Ovary (tissue), 10 donors: ENCODE measurements at places on chromosomes 6 and 20. TPM values are rescaled to one million over a fixed set of nuclear protein-coding genes. Genes with fewer than 3 reads are reported as not detected.
A peak's percentile ranks its signal among the peaks of the same experiment; 100 is the strongest.

HLA-DRA gene
- 148 TPM for total RNA-seq

SLC32A1 gene
- total RNA-seq = not detected

KHDC1L gene
- not detected for total RNA-seq

DNA sequence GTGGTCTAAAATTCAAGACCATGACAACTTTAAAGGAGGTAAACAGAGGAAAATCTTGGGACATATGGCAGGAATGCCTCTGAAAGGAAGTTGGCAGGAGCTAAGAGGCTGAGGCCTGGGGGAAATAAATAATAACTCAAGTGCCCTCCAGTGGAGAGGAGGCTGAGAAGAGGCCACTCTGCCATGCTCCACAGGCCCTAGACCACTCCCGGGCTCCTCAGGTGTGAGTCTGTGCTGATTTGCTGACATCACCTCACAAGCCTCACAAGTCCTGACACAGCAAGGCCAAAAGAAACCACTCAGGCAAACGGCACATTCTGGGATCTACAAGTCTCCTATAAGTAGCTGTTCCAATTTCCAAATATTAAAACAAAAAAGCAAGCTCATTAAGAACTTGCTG is 91.0 kb upstream of the RIPOR2 start:
- no peak overlapping the region for H3K27ac ChIP-seq
- H3K27me3 ChIP-seq = no peaks in the 10 kb centered on the region
- no peak for DNase-seq
- no peak overlapping the region for H3K4me3 ChIP-seq
- H3K4me1 ChIP-seq = no peaks in the 10 kb centered on the region

DNA sequence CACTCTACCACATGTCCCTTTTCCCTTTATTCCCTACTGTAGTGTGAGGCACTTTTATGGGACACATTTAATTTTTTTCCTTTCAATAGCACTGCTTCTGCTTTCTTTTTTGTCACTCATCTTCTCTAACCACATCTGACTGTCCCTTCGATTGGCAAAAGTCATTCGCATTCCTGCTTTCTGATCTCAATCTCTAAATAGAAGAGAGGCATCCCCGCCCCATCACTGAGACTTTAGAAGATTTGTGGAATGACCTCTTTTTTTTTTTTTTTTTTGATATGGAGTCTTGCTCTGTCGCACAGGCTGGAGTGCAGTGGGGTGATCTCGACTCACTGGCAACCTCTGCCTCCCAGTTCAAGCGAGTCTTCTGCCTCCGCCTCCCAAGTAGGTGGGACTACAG is 9.1 kb downstream of the ZNF292 start:
- DNase-seq = no peak
- no peaks in the 10 kb centered on the region for H3K36me3 ChIP-seq
- no peak overlapping the region for H3K4me3 ChIP-seq
- H3K4me1 ChIP-seq = peaks cover 10% of the 10 kb centered on the region
- no peaks in the 10 kb centered on the region for H3K27me3 ChIP-seq

DDX43 gene
- total RNA-seq = 2.2 TPM

ZNF311 gene
- total RNA-seq = 1.4 TPM

PTGIS gene
- total RNA-seq = 104 TPM

SLC17A2 gene
- total RNA-seq = not detected

DNA sequence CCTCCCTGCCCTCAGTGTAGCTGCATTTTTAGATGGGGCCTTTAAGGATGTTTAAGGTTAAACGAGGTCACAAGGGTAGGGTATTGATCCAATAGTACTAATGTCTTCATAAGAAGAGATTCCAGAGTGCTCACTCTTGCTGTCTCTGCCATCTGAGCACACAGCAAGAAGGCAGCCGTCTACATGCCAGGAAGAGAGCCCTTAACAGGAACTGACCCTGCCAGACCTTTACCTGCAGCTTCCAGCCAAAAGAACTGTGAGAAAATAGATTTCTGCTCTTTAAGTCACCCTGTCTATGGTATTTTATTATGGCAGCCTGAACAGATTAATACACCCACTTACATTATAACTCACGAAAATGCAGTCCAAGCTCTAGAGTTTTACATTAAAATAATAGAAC is 685.3 kb upstream of the MARCKS start:
- DNase-seq = no peak
- H3K36me3 ChIP-seq = no peaks in the 10 kb centered on the region
- no peaks in the 10 kb centered on the region for H3K27me3 ChIP-seq
- H3K4me3 ChIP-seq = no peak overlapping the region

ZNF341 gene
- total RNA-seq = 1.5 TPM

DNA sequence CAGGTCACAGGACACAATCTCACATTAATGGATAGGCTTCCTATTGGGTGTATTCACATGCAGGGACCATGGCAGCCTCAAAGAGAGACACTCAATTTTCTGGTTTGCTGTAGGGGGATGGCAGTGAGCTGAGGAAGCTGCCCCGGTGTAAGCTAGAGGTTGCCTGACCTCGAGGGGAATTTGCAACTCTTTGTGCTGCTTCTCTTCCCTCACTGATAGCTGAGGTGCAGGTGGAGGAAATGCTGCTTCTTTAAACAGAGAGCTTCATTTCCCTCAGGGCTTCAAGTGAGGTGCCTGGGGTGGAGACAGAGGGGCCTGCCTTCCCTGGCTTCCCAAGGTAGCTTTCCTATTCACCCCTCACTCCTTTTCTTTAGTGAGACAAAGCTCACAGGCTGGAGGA is 151.9 kb downstream of the CD83 start:
- no peak overlapping the region for H3K4me3 ChIP-seq
- no peak for DNase-seq
- H3K27ac ChIP-seq = no peak overlapping the region

DNA sequence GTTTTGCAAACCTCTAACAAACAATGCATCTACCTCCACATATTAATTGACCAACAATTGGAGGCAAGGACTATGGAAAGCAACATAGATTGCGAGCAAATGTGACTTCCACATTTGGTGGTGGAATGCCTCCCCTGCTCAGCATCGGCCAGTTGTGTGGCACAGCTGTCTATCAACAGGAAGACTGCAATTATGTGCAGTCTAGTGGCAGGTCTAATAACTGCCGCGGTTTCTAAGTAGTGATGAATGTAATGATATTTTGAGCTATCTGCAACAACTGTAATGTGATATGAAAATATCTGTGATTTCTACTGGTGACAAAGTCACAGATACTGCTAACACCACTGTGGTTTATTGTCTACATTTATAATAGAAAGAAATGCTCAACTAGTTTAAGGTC is 56.8 kb downstream of the NCR2 start:
- H3K4me1 ChIP-seq = no peaks in the 10 kb centered on the region
- DNase-seq = no peak
- H3K27me3 ChIP-seq = no peaks in the 10 kb centered on the region
- no peak overlapping the region for H3K4me3 ChIP-seq
- H3K36me3 ChIP-seq = no peaks in the 10 kb centered on the region

- no peaks in the 10 kb centered on the region for H3K36me3 ChIP-seq
- no peak overlapping the region for H3K4me3 ChIP-seq
- H3K4me1 ChIP-seq = peaks cover 9% of the 10 kb centered on the region
- DNase-seq = peak; percentile 55
- H3K27ac ChIP-seq = no peak overlapping the region
These were observed 114.2 kb downstream of the SNX5 start for GRCh38 chr20:17854307-17854903.

DACT2 gene
- total RNA-seq = 0.71 TPM

TLDC2 gene
- total RNA-seq = 0.10 TPM

- H3K4me1 ChIP-seq = no peaks in the 10 kb centered on the region
- no peaks in the 10 kb centered on the region for H3K27me3 ChIP-seq
- DNase-seq = no peak
- H3K27ac ChIP-seq = no peak overlapping the region
- H3K4me3 ChIP-seq = no peak overlapping the region
- H3K36me3 ChIP-seq = no peaks in the 10 kb centered on the region
These were observed 241.8 kb upstream of the BMP2 start for GRCh38 chr20:6525447-6526303.

DDO gene
- total RNA-seq = not detected

GRCh38 chr20:57210054-57210910 is 56.2 kb downstream of the BMP7 start:
- H3K27ac ChIP-seq = no peak overlapping the region
- no peaks in the 10 kb centered on the region for H3K36me3 ChIP-seq
- H3K4me3 ChIP-seq = no peak overlapping the region
- DNase-seq = no peak
- H3K27me3 ChIP-seq = no peaks in the 10 kb centered on the region

GRCh38 chr6:133977983-133978895 is 25.2 kb downstream of the TBPL1 start:
- no peak overlapping the region for H3K27ac ChIP-seq
- H3K4me3 ChIP-seq = no peak overlapping the region
- peak; percentile 24 for DNase-seq

SNAI1 gene
- total RNA-seq = 1.7 TPM

RGS17 gene
- total RNA-seq = 0.36 TPM

- peaks cover 17% of the 10 kb centered on the region for H3K4me1 ChIP-seq
- no peaks in the 10 kb centered on the region for H3K27me3 ChIP-seq
- no peak overlapping the region for H3K4me3 ChIP-seq
- DNase-seq = no peak
- no peak overlapping the region for H3K27ac ChIP-seq
These were observed 13.8 kb downstream of the RANBP9 start for GRCh38 chr6:13697857-13698256.

TUBB1 gene
- total RNA-seq = 0.12 TPM

GRCh38 chr6:68978411-68978810 is 343.3 kb downstream of the ADGRB3 start:
- no peaks in the 10 kb centered on the region for H3K36me3 ChIP-seq
- no peak overlapping the region for H3K4me3 ChIP-seq
- no peak for DNase-seq
- no peaks in the 10 kb centered on the region for H3K4me1 ChIP-seq
- H3K27me3 ChIP-seq = no peaks in the 10 kb centered on the region

DNA sequence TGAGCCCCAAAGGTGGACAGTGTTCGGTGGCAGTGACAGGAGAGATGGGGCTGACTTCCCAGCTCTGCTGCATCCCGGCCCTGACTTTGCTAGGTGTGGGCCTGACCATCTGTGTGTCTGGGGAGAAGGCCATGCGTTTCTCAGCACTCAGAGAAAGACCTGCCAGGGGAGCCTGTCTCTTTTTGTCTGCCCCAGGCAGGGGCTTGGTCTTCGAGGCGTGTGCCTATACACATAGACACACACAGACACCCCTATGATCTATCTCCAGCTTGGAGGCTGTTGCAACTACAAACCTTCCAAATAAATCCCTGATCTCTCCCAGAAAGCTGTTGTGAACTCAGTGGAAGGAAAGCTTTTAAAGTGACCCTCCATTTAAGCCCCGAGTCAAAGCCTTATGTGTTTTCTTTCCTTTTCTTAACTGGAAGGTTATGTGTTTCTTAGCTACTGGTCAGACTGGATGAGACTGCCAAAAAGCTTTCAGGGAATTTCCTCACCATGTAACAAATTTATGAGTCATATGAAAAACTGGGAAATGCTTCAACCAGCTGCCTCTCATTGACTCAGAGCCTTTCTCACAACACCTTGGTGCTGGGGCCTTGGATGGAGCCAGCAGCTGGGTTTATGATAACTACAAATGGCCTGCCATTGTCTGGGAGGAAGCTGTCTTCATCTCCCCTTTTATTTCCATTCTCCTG is 102.6 kb downstream of the CDC5L start:
- H3K4me3 ChIP-seq = no peak overlapping the region
- peak overlapping the region; percentile 28 for H3K27ac ChIP-seq
- H3K27me3 ChIP-seq = no peaks in the 10 kb centered on the region
- no peak for DNase-seq

- H3K4me1 ChIP-seq = peaks cover 3% of the 10 kb centered on the region
- H3K27me3 ChIP-seq = no peaks in the 10 kb centered on the region
- no peak overlapping the region for H3K4me3 ChIP-seq
- H3K36me3 ChIP-seq = no peaks in the 10 kb centered on the region
- no peak for DNase-seq
These were observed 140.6 kb upstream of the SCGN start for GRCh38 chr6:25511376-25511775.

WFDC5 gene
- not detected for total RNA-seq

GRCh38 chr6:134830940-134831339 is 119.0 kb downstream of the ALDH8A1 start:
- no peak overlapping the region for H3K4me3 ChIP-seq
- peaks cover 8% of the 10 kb centered on the region for H3K4me1 ChIP-seq
- no peak for DNase-seq
- no peaks in the 10 kb centered on the region for H3K36me3 ChIP-seq
